ENCODE measurements at places on chromosomes 7 and 10. TPM values are rescaled to one million over a fixed set of nuclear protein-coding genes. Genes with fewer than 3 reads are reported as not detected.

PNLIP gene
- total RNA-seq = not detected

KIAA1217 gene
- total RNA-seq = 78.4 TPM

PTTG1IP2 gene
- total RNA-seq = not detected

CNPY1 gene
- total RNA-seq = not detected

CLDN4 gene
- total RNA-seq = 1,078 TPM

SFR1 gene
- total RNA-seq = 3.4 TPM

HDAC9 gene
- total RNA-seq = 21.7 TPM

OR2A12 gene
- not detected for total RNA-seq

MSMB gene
- total RNA-seq = not detected

TRIM73 gene
- total RNA-seq = 4.2 TPM

HABP2 gene
- total RNA-seq = not detected

ERVW-1 gene
- not detected for total RNA-seq

C7orf57 gene
- total RNA-seq = not detected

GIMAP7 gene
- 8.7 TPM for total RNA-seq

REEP3 gene
- 56.4 TPM for total RNA-seq

KAZALD1 gene
- total RNA-seq = 17.7 TPM

GRCh38 chr7:98668255-98668654 lies 51.2 kb downstream of the NPTX2 start:
- no peak for DNase-seq

GRCh38 chr7:122430710-122431109 lies 126.2 kb upstream of the FEZF1 start:
- no peak for DNase-seq

- DNase-seq = no peak
These were observed 11.8 kb downstream of the INSYN2A start for GRCh38 chr10:127184582-127184981.

DNA sequence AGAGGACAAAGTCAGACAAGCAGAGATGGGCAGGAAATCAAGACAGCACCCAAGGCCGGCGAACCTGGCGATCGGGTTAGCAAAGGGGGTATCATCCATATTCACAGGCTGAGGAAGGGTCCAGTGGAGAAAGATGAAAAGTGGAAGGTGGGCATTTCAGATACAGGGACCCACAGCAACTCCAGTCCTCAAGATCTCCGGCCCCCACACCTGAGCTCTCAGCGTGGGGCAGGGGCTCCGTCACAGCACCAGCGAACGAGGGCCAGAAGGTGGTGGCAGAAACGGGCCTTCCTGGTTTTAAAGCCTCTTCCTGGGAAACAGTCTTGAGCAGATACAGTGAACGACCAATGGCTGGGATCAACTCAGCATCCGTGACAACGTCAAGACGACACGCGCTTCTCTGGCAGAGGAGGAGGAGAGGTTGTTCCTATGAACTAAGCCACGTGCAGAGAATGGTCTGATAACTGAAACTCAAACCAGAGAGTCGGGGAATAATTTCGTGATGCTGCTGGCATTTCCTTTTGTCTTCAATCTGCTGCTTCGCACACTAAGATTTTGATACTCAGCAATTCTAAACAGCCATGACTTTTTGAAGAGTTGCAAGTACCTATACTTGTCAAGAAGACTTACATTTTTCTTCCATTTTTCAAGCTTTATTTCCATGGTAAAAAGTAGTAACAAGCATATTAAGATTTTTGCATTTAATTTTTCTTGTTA lies 219.8 kb downstream of the ZMYND11 start:
- DNase-seq = no peak

- no peak for DNase-seq
These were observed 3.4 kb downstream of the FAS start for GRCh38 chr10:88994019-88994418.

DNA sequence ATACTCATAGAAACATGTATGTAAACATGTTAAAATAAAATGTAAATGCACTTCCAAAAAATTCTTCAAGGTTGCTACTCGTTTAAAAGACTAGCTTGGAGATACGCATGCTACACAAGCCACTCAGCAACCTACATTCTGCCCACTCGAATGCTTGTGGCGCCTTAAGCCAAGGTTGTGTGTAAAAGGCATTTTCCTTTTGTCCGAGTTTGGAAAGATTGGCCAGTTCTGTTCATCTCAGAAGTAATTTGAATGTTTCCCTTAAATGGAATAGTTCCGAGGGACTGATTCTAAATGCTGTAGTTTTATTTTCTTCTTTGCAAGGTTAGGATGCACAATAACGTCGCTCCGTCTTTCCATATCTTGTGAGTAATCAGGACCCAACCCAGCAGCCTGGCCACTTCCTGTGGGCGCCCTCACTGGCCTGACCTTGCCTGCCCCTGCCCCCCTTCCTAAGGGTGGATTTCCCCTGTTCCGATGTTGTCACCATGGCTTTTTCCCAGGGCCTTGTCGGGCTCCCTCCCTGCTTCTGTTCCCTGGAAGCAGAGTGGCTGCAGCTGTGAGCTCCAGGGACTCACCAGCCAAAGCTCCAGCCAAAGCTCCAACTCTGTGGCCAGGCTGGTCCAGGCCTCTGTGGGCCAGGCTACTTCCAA lies 70.6 kb downstream of the PTPRE start:
- DNase-seq = peak; percentile 65

- no peak for DNase-seq
These were observed 247.0 kb upstream of the MKI67 start for GRCh38 chr10:128373071-128373749.

- no peak for DNase-seq
These were observed 23.4 kb upstream of the AKR1C3 start for GRCh38 chr10:5070648-5071410.

DNA sequence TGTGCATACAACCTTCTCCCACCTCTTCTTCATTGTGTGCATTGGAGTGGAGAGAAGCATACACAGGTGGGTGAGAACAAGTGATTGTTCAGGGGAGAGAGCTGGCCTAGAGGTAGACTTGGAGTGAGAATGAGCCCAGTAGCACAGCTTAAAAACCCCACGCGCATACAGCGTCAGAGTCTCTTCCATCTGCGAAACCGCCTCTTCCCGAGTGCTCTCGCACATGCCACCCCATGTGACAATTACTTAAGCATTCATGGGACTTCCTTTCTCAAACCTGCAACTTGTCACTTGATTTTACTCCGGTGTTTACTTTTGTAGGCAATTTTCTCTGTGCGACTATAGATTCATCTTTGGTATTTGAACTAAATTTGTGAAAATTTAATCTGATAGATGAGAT lies 176.8 kb upstream of the AGK start:
- no peak for DNase-seq

- DNase-seq = peak; percentile 67
These were observed 128.5 kb downstream of the MAD1L1 start for GRCh38 chr7:2104107-2104710.

DNA sequence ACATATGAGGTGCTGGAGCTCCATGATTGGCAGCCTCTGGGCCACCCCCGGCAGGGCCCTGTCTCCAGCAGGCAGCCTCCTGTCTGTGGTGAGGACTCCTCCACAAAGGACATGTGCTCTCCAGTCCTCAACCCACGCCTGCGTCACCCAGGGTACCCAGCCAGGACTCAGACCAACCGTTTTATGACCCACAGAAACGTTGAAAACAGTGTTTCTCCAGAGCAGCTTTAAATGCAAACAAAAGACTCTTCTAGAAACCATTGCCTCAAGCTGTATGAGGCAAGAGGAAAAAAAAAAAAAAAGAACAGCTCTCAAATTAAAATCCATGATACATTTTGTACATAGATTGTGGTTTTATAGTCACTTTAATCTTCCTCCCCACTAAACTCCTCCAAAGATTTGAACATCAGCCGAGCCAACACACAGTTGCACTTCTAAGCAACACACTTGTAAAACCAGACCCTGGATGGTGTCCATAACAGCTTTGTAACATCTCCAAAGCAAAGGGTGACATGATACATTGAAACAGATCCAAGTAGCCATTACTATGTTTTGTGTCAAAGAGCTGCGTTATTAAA lies 175.0 kb upstream of the LYZL2 start:
- no peak for DNase-seq

DNA sequence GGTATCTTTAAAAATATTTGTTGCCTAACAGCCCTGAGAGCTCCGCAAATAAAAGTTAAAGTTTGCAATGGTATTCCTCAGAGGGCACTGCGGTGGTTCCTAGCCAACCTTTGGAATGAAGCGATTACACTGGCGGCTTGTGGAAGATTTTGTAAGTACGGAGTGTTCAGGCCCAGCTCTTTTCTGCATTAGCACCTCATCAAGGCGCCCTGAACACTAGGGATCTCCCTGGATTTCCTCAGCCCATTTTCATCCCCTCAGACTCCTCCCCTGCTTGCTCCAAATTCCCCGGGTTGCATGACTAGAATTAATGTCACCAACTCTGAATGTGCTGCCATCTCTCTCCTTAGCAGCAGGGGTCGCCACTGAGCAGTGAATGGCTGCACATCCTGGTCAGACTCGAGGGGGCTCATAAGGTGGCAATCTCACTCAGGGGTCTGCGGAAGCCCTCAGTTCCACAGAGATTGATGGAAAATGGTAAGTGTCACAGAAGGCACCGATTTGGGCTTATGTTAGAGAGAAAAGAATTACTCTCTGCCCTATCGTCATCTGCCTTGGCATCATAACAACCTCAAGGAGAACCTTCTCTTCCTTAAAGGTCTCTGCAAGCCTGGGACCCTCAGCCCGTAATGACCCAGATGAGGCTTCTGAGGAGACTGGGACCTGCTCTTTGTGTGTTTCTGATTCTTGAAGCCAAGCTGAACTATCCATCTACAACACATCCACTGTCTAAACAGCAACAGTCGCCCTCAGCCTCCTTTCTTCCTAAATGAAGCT lies 262.8 kb upstream of the AOAH start:
- DNase-seq = no peak

DNA sequence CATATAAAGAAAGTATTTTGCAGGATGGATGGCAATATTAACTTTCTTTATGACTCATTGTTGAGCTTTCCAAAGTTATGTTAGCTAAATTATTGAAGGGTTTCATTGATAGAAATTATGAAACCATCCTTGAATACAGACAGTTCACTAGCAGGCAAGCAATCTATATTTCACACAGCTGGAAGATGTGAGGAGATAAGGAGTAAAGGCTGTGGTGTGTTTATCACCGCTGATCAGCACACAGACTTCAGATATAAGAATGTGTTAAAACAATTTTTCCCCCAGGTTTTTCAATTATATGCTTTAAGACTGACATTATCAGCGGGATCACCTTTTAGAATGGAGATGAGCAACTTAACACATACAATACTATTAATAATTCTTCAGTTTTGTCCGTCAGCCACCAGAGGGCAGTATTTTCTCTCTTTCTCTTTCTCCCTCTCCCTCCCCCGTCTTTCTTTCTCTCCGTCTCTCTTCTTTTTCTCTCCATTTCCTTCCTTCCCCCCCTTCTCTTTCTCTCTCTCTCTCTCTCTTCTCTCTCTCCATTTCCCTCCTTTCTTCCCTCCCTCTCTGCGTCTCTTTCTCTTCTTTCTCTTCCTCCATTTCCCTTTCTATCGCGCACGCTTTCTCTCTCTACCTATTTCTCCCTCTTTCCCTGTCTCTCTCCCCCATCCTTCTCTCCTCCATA lies 62.9 kb upstream of the FAM171A1 start:
- no peak for DNase-seq

GRCh38 chr7:33191340-33191739 lies 62.0 kb downstream of the BBS9 start:
- no peak for DNase-seq

DNA sequence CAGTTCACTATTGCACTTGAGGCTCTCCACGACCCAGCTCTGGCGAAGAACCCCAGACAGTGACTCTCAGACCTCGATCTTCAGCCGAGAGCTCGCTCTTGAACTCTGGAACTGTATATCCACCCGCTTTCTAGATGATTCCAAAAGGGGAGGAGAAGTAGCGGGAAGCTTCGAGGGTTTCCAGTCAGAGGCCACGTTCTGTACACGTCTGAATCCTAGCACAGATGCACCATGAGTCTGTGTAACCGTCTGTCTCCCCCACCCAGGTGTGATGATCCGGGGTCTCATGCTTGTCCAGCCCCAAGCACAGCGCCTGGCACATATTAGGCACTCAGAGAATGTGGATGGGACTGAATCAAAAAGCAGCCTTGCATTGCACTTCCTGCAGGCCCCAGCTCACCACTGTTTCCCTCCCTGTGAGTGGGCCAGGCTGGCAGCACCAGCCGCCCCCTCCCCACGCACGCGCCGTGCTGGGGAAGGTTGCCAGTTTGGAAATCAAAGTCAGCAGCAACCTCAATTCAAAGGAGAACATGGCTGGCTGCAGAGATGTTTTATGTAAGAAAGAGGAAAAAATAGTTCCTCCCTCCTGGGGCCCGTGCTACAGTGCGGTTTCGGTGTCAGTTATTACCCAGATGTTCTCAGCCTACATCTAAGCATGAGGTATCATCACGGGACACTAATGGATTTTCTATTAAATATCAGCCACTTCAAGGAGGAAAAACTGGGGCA lies 5.7 kb downstream of the GRID2IP start:
- DNase-seq = no peak

DNA sequence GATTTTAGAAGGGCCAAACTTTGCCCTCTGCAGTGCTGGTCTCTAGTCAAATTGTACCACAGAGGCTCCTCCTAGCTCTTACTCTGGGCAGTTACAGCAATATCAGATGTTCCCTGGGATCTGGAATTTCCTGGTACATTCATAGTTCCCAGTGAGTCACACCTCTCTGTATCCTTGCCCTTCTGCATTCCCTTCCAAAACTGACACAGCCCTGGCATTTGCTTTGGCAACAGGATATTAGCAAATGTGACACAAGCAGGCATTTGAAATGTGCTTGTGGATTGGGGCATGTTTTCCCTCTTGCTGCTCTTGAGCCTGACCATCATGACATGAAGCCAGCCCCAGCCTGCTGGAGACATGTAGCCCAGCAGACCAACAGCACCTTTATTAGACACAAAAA lies 284.7 kb upstream of the AKR1E2 start:
- peak; percentile 6 for DNase-seq

DNA sequence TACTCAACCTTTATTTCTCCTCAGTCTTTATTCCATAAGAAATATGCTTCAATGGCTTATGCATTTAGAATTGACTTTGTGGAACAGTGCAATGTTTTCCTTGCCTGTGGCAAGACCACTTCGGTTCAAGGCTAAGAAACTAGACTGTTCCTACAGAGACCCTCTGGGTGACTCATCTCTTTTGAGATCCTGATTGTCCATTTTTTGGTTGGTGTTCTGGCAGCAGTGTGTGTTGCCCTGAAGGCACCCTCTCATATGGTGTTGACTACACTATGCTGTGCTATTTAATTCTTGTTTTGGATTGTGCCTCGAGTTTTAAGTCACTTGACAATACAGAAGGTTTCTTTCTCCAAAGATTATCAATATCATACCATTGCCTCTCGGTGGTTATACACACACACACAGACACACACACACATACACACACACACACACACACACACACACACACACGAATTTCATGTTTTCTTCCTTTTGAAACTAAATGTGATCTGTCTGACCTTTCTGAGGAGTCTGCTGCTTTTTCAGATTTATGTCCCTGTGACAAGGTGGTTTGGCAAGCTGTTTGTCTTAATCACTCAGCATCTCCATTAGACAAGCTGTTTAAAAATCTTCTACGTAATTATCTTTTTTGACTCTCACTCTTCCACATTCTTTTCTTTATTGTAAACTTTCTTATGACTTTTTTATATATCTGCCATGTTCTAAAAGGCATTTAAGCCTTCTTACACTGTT lies 187.2 kb downstream of the VTI1A start:
- DNase-seq = no peak
